GM23248 (cell line): ENCODE measurements at places on chromosomes 2 and 18.

- peak overlapping the region; percentile 69 for H3K4me3 ChIP-seq
- H3K4me1 ChIP-seq, result no peaks in the 10 kb centered on the region
- no peak for DNase-seq
- peaks cover 48% of the 10 kb centered on the region; the same call in 1 of the 2 replicates for H3K27me3 ChIP-seq
- H3K27ac ChIP-seq, result no peak overlapping the region
- H3K36me3 ChIP-seq, result no peaks in the 10 kb centered on the region
Observed at GRCh38 chr2:181657379-181657778, 474 bp upstream of the CERKL start.

DNA sequence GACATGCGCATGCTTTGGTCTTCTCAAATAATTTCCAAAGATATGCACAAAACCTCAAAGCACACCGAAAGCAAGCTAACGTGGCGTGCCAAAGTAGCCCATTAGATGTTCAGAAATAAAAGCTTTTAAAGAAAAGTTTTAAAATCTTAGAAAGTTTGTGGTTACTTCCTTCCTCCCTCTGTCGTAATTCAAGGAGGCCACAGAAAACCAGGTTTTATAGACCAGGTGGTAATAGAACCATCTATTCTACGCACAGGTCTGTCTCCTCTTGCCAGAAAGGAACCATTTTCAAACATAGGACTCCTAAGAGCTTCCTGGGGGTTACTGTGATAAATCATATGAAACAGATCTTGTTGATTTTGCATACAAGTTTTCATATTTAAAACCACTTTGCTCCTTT lies 487.2 kb downstream of the ARHGAP15 start:
- no peaks in the 10 kb centered on the region for H3K4me1 ChIP-seq
- no peak overlapping the region for H3K4me3 ChIP-seq
- no peaks in the 10 kb centered on the region for H3K36me3 ChIP-seq
- H3K27me3 ChIP-seq, result no peaks in the 10 kb centered on the region

DNA sequence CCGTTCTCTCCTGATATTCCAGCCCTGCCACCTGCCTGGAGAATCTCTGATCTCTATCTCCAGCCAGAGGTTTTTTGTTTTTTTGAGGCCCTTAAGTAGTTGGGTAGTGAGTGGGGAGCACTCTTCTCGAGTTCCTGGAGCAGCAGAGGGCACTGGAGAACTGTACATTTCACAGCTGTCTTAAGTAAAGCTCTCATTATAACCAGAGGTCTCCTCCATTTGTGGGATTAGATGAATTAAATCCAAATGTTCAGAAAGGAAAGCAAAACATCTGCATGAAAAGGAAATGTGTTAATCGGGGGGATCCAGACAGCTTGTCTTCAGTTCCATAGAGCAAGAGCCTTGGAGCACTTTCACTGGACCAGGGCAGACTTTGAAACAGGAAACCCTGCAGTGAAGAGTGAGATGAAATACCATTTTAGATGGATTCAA lies 32.8 kb downstream of the AOX1 start:
- peaks cover 70% of the 10 kb centered on the region for H3K4me1 ChIP-seq
- peak overlapping the region; percentile 31 for H3K27ac ChIP-seq
- H3K27me3 ChIP-seq, result no peaks in the 10 kb centered on the region
- peak; percentile 61 for DNase-seq
- no peak overlapping the region for H3K4me3 ChIP-seq

DNA sequence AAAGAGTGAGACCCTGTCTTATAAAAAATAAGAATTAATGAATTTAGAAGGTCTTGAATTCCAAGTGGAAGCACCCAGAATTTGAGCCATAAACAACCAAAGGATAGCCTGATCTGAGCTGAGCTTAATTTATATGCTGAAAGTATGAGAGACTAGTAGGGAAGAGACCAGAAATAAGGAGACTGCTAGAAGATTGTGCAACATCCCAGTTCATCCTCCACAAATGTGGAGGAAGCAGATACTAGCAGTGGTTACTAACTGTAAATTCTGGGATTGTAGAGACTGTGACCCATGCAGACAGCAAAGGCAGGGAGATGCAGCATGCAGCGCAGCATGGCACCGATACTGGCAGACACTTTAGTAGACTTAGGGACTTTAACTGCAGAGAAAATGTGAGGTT lies 1.5 kb upstream of the SULT1C2 start:
- peak; percentile 6 for DNase-seq
- no peaks in the 10 kb centered on the region for H3K36me3 ChIP-seq
- H3K27me3 ChIP-seq, result no peaks in the 10 kb centered on the region
- H3K4me3 ChIP-seq, result no peak overlapping the region

- H3K27ac ChIP-seq, result no peak overlapping the region
- H3K27me3 ChIP-seq, result no peaks in the 10 kb centered on the region
- peak; percentile 41 for DNase-seq
Observed at GRCh38 chr2:235129850-235130249, 178.0 kb downstream of the SH3BP4 start.

DNA sequence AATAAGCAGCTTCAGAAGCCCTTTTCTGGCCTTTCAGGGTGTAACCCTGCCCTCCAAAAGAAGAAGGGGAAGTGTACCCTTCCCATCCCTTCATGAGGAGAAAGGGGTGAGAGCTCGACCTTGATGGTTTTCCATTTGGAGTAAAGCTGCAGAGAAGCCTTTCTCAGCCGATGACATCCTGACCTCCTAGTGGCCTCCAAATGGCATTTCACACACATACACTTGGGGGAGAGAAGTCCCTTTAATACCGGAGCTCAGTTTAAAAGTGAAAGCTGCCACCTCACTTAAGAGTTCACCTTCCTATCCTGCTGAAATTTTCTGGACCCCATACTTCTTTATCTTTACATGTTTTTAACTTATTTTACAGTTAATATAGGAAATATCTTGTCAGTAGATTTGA lies 716.7 kb downstream of the DCDC2C start:
- no peak overlapping the region for H3K4me3 ChIP-seq
- no peak for DNase-seq
- no peaks in the 10 kb centered on the region for H3K27me3 ChIP-seq
- H3K4me1 ChIP-seq, result no peaks in the 10 kb centered on the region

DNA sequence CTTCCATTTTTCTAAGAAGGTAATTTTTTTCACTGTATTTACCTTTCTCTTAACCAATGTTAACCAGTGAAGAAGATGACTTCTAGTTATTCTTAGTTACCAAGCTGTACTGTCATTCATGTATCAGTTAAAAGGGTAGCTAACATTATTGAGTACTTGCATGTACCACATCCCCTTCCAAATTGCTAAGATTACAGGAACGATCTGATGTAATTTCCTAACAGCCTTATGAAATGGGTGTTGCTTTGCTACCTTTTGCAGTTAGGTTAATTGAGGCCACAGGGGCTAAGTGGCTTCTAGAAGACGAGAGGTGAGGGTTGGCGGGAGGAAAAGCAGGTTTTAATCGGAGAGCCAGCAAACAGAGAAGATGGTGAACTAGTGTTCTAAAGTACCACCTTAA lies 1.8 kb upstream of the SULT6B1 start:
- no peak overlapping the region; the same call in 1 of the 2 replicates for H3K27ac ChIP-seq
- DNase-seq, result no peak
- no peaks in the 10 kb centered on the region for H3K27me3 ChIP-seq
- H3K36me3 ChIP-seq, result no peaks in the 10 kb centered on the region

GRCh38 chr2:68750592-68751396 lies 16.2 kb downstream of the ARHGAP25 start:
- H3K36me3 ChIP-seq, result no peaks in the 10 kb centered on the region
- no peak overlapping the region for H3K27ac ChIP-seq
- H3K4me1 ChIP-seq, result peaks cover 8% of the 10 kb centered on the region; the same call in 1 of the 2 replicates
